ENCODE measurements at places on chromosomes 12 and 14.

DNA sequence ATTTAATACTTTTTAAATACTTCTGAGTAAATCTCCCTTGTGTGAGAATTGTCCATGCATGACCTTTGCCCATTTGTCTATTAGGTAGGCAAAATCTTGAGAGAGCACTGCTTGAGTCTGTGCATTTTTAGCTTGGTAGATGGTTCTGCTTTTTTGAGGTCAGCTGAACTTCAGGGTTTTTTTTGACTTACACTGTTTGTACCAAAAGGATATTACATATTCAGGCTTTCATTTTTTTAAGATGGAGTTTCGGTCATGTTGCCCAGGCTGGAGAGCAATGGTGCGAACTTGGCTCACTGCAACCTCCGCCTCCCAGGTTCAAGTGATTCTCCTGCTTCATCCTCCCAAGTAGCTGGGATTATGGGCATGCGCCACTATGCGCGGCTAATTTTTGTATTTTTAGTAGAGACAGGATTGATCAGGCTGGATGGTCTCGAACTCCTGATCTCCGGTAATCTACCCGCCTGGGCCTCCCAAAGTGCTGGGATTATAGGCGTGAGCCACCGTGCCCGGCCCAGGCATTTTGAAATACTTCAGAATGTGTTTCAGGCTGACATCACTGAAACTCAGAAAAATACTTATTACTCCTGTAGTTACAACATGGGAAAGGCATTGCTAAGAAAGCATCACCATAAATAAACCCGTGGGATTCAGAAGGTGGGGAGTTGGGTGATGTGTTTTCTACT is 11.1 kb downstream of the RASSF3 start:
- no peak for DNase-seq

DNA sequence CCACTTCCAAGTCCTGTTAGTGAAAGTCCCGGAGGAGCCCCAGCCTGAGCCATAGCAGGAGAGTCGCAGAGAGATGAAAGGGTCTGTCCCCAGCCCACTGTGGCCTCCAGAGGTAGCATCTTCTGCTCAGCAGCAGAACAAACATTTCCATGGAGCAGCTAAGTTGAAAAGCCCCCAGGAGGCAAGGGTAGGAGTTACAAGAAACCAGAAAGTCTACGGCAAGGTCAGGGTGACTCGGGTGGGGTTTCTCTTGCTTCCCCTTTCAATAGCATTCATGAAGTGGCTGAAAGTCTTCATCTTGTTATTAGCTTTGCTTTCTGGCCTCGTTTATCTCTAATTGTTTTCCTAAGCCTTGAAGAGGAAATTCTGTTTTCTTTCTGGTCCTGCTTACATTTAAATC is 151.2 kb upstream of the DIO3 start:
- no peak for DNase-seq

GRCh38 chr14:25945746-25946145 is 652.1 kb downstream of the NOVA1 start:
- no peak for DNase-seq

DNA sequence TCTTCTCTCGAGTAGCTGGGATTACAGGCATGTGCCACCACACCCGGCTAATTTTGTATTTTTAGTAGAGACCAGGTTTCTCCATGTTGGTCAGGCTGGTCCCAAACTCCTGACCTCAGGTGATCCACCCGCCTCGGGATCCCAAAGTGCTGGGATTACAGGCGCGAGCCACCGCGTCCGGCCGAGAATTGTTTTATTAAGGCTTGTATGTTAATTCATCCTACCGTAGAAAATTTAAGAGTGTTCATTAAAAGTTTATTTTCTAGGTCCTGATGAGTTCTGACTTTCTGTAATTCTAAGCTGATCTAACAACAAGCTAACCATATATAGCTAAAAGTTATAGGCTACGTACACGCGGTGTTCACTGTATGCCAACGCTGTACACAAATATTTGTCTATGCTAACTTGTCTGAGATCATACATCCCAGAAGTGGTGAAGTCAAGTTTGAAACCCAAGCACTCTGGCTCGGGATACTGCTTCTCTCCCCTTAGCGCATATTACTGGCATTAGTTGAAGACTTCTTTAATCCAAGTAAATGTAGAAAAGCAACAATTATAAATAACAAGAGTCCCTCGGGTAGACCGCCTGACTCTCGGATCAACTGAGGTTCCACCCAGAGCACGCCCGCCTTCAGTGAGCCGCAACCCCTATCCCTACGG is 570 bp upstream of the MRPS35 start:
- DNase-seq, result no peak
